Trophoblast cell (in vitro differentiated cells and primary cell): ENCODE measurements at places on chromosomes 11 and 22.

- DNase-seq, result peak; percentile 39
Observed at GRCh38 chr11:74877132-74877531, 71.8 kb downstream of the XRRA1 start.

- no peak for DNase-seq
Observed at GRCh38 chr22:44221710-44222475, 41.2 kb downstream of the PARVG start.

DNA sequence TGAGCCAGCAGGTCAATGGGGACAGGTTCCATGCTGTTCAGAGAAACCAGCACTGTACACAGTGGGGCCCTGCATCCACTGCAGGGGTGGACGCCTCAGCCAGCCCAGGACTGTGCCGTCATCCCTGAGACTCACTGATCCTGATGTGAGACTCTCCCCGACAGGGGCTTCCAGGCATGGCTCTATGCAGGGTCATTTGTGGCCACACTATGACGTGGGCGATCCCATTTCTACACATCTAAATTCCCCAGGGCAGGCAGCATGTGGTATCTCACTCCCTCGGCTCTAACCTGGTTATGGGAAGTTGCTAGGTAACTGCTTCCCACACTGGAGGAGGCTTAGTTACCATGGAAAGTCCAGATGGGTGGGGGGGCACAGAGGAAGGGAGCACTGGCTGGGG, 14.2 kb upstream of the FAM83F start:
- DNase-seq, result no peak

DNA sequence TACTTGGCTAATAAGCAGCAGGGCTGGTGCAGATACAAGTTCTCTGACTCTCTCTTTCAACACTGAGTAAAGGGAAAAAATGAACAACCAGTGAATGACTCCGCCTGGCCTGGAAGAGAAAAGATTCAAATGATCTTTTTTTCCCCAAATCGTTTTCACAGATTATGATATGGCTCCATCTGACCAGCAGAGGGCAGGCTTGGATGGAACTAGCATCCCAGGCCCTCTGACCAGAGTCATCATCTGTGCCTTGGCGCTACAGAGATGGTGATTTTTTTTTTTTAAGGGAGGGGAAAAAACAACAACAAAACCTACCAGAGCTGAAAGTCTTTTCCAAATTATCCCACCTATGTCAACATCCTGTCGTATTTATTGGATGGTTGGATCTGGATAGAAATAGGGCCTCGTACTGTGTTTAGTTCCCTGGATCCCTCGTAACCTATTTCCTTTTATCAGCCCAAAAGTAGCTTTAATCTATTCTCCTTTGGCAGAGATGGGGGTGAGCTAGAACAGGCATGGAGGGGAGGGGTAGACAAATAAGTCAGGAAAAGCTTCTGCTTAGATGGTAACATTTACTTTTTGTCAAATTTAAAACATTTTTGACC, 69.7 kb downstream of the PRSS23 start:
- DNase-seq, result no peak

DNA sequence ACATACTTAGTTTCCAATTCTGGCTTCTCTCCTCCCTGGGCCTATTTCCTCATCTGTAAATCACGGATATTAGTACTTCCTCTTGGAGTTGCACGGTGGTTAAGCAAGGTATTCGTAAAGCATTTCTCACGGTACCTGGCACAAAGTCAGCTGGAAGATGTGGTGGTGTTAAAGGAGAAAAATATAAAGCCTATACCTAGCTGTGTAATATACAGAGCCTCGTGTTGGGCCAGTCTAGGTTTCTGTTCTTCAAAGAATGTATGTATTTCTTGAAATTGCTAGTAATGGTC, 47.2 kb downstream of the DBX1 start:
- DNase-seq, result no peak
